NCI-H1092 treated with DMSO at 0.1 percent for 48 hours (cell line): ENCODE measurements at places on chromosomes 5 and 9.

- DNase-seq = no peak
Observed at GRCh38 chr5:171736976-171737891, 48.4 kb upstream of the SMIM23 start.

- DNase-seq = no peak
Observed at GRCh38 chr9:12722131-12722530, 28.9 kb downstream of the TYRP1 start.

DNA sequence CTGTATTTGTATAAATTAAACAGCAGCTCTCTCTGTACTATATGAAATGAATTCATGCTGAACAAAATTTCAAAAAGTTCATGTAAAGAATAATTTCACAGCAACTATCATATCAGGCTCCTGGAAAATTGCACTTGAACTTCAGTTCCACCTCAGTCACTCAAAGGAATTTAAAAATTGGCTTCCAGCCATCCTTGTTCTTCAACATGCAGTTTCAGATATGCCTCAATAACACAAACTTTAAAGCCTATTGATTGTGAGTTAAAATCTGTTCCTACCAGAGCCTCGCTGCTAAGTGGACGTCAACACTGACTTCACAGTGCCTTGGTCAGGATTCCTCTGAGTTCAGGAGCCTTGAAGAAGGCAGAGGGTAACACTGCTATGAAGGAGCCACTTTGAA, 418.7 kb upstream of the WWC1 start:
- DNase-seq = no peak

- no peak for DNase-seq
Observed at GRCh38 chr5:38548064-38548759, 8.2 kb downstream of the LIFR start.

GRCh38 chr5:175690025-175690424, 32.2 kb downstream of the HRH2 start:
- DNase-seq = no peak

- DNase-seq = no peak
Observed at GRCh38 chr9:136725612-136726011, 13.2 kb downstream of the DIPK1B start.

DNA sequence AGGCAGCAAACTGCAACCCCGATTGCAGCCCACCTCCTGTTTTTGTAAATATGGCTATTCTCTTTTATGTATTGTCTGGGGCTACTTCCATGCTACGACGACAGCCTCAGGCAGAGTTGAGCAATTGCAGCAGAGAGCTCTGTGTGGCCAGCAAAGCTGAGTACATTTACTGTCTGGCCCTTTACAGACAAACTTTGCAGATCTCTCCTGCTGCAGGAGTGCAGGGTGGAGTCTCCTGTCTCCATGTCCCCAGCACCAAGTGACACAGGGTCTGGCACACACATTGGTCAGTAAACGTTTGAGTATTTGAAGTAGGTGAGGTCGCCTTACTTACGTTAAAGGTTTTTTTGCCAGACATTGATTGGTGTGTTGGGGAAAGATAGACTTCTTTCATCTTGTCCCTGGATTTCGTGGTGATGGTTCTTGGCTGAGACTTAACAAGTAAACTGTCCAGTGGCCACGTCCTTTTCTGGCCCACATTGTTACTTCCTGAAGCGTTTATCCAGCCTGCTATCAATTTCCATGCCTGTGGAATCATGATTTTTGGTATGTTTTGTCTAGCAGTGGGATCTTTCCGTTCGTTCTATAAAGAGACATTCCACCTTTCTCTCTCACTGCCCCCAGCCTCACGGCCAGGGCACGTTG, 27.2 kb downstream of the PRRC2B start:
- DNase-seq = no peak

DNA sequence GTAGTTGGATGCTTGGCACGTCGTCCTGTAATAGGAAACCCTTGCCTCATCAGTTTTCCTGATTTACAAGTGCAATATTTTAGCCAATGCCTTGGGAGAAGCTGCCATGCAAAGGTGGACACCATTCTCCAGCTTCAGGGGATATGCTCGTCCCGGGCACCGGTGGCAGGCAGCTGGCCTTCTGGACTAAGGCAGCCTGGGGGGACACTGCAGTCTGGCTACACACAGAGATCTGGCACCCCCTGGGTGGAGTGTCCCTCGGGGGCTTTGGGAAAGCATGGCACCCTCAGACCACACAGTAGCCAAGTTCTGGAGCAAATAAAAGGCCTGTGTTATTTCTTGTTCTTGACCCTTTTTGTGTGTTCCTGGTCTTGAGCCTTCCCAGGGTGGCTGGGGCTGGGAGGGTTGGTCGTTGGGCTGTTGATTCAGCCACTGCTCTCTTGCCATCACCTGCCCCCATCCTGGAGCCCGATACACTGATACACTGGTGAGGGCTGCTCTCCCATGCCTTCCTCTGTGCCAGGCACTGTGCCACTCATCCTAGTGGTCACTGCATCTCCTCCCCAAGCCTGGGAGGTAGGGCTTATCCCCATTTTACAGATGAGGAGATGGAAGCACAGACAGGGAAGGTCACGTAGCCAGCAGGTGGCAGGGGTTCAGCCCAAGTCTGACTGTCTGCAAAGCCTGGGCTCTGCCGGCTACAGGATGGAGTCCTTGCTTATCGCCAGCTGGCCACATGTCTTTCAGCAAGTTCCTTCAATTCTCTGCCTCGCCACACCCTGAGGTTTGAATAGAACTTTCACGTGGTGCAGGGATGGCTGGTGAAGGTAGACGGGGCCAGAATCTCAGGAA, 134.1 kb downstream of the RGS3 start:
- no peak for DNase-seq

- DNase-seq = no peak
Observed at GRCh38 chr9:83138422-83139135, 75.6 kb upstream of the RASEF start.

GRCh38 chr9:19020886-19021455, 12.0 kb downstream of the SAXO1 start:
- no peak for DNase-seq

DNA sequence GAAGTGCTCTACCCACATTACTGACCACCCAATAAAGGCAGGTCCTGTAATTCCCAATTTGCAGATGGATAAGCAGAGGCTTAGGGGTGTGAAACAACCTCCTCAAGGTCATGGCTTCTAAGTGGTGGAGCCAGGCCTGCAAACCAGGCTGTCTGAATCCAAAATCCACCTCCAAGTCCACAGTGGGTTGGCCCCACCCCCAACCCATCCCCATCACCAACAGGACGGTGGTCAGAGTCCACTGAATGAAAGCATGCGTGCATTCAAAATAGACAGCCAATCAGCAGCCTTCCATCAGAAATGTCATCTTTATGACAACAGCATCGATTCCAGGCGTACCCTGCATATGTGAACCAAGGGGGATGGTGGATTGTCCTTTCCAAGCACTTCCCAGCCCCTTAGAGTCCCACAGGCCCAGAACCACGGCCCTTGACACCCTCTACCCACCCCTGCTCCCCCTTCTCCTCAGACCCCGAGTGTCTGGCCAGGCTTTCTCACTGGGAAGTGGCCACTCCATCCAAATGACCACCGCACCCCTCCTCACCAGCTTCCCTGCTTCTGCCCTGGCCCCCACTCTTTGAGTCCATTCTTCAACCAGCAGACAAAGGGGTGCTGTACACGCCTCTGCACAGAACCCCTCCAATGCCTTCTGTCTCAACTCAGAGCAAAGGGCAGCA, 133.1 kb downstream of the KCNIP1 start:
- no peak for DNase-seq

GRCh38 chr9:90698871-90699440, 56.3 kb upstream of the DIRAS2 start:
- DNase-seq = no peak

- DNase-seq = no peak
Observed at GRCh38 chr5:14006823-14007520, 62.5 kb upstream of the DNAH5 start.

DNA sequence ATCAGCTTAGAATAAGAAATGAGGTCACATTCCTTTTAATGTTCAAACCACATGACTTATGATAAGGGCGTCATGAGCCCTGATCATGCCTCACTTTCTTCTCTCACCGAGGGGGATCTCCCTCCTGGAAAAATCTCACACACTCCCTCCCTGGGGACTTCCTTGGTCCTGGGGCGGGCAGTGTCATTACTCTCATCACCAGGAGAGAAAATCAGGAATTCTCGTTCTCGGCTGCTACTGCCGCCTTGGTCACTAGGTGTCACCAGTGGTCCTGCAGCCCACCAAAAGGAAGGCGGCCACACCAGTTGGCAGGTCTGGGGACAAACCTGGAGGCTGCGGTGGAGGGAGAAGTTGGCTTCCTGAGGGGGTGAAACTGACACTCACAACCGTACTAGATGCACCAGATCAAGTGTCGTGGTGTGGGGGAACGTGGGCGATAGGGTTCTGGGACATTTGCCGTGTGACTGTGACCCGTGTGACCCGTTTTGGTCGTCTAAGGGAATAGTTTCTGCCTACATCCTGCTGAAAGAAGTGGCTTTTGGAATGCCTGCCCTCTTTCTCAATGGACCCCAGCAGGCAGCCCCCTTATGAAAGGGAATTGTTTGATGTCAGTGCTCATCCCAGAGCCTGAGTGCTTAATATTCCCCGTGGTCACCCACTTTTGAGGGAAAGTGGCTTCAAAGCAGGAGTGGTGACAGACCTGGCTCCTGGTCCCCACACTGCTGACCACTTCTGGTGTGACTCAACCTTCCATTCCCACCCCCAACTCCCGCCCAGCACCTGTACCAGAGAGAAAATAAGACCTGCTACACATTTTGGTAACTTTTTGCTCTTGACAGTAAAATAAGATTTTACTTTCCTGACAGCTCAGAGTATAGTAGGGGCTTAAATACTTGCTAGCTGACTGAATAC, 63.2 kb downstream of the ACER2 start:
- peak; percentile 42 for DNase-seq

DNA sequence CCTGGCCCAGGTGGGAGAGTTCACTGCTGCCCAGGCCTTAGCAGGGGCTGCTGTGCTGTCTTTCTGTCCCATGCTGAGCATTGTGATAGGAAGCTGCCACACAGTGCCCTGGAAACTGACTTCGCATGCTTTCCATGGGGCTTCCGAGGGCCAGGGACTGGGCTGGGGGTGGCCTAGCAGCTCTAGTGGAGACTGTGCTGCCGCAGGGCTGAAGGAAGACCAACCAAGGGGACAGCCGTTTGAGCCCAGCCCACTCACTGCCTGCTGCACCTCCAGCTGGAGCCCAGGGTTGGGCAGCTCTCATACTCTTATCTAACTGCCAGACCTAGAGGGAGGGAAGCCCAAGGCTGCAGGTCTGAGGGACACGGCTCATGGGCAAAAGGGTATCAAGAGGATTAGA, 79.2 kb downstream of the RGS3 start:
- no peak for DNase-seq

- no peak for DNase-seq
Observed at GRCh38 chr5:165460911-165461310, 1955.5 kb downstream of the MAT2B start.

DNA sequence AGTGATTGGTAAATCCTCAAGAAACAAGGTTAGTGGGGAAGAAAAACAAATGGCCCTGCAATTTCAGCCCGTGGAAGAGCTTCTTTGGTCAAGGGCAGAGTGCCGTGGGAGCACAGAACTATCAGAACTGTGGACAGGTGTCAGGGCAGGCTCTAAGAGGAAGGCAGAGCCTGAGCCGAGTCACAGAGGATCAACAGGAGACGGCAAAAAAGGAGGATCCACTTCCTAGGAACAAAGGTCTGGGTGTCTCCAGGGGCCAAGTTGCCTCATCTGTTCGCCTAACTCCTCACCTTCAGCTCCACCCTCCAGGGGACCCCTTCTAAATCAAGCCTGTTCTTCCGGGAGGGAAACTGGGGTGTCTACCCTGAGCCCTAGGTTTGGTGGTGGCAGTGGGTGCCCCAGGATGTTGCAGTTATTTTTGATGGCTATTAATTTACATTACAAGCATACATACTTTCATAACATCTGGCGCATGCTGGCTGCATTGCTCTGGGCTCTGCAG, 88.0 kb downstream of the FEM1C start:
- no peak for DNase-seq

- no peak for DNase-seq
Observed at GRCh38 chr9:104780796-104781395, 17.0 kb downstream of the NIPSNAP3B start.

DNA sequence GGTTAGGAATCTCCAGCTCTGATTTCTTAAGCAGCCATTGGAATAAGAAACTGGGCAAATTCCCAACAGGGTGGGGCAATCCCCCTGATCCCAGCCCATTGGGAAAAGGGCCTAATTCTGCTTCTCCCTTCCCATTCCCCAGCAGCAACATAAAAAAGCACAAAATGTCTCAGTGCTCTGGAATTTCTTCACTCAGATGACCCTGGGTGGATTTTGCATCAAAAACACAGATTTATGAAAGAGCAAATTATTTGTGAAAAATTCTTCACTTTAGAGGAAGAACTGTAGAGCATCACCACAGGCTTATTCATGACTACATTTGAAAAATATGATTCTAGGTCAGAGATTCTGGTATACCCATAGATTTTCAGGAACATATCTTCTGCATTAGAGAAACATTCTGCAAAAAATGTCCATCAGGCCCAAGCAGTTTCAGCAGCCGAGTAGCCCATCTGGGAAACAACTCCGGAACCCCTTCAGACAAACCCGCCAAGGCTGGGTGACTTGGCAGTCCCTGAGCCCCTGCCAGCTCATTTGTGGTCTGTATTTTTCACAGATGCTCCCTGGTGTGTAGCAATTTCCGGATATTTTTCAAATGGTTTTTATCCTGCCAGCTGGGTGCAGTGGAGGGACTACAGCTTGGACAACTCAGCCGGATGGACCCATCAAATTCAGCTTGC, 102.1 kb upstream of the RANBP3L start:
- no peak for DNase-seq

DNA sequence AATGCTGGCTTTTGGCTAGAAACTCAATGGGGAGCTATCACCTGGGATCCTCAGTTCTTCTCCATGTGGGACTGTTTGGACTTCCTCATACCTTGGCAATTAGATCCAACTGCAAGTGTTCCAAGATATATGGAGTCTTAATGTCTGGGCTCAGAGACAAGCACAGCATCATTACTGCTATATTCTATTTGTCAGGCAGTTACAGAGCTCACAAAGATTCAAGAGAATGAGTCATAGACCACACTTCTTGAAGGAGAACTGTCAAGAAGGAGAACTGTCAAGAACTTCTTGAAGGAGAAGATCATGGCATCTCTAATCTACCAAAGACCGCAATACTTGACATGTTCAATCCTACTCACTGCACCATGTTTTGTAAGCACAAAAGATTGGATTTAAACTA, 106.8 kb upstream of the NREP start:
- DNase-seq = no peak

GRCh38 chr9:132193227-132194124, 31.6 kb downstream of the NTNG2 start:
- DNase-seq = peak; percentile 8

DNA sequence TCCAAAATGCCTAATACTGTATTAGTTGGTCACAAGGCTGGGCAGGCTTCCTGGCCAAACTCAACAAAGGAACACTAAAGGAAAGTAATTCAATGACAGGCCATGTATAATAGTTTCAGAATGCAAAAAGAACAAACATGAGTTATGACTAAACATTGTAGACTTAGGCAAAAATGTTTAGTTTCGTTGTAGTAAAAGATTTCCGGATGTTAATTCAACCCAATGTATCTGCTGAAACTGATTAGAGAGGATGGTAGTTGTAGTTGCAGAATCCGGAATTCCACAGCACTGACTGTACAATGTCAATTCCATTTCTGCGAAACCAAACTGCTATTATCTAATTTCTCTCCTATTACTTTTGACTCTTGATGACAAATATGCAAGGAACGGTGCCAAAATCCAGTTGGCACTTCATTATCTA, 117.9 kb upstream of the FST start:
- no peak for DNase-seq

- no peak for DNase-seq
Observed at GRCh38 chr5:144484124-144484897, 313.6 kb downstream of the KCTD16 start.
